ENCODE measurements at places on chromosomes 7 and 10. TPM values are rescaled to one million over a fixed set of nuclear protein-coding genes. Genes with fewer than 3 reads are reported as not detected.

The NME8 gene
- total RNA-seq, result not detected

The GALNT17 gene
- total RNA-seq, result not detected

The HOXA9 gene
- 0.30 TPM for total RNA-seq

The CXCL12 gene
- total RNA-seq, result not detected

The MEST gene
- total RNA-seq, result 2,085 TPM

The RAMP3 gene
- not detected for total RNA-seq

The SHOC2 gene
- total RNA-seq, result 29.0 TPM

The MTURN gene
- total RNA-seq, result 27.6 TPM

The SERPINE1 gene
- total RNA-seq, result 1.2 TPM

The WEE2 gene
- total RNA-seq, result not detected

The TMEM196 gene
- not detected for total RNA-seq

The CYP2E1 gene
- total RNA-seq, result 0.03 TPM

GRCh38 chr10:5564537-5565204, 39.9 kb downstream of the CALML3 start:
- DNase-seq, result no peak

DNA sequence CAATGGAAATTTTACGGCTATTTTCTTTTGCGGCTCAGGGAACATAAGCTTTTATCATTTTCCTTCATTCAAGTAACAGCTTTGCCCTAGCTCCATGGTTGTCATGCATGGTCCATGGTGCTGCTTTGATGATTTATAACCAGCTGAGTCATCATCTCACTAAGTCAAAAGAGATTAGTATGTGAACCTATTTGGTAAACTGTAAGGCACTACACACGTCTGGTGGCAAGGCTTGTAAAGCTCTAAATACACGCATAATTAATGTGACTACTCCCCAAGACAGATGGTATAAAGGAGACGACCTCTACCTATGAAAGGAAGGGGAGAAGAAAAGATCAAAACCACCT, 340.2 kb downstream of the KCNMA1 start:
- DNase-seq, result no peak

- no peak for DNase-seq
Observed at GRCh38 chr10:48900371-48900801, 39.3 kb downstream of the LRRC18 start.

GRCh38 chr7:49346195-49346899, 422.0 kb downstream of the CDC14C start:
- no peak for DNase-seq

GRCh38 chr10:21125471-21126228, 228.5 kb upstream of the NEBL start:
- DNase-seq, result peak; percentile 25

DNA sequence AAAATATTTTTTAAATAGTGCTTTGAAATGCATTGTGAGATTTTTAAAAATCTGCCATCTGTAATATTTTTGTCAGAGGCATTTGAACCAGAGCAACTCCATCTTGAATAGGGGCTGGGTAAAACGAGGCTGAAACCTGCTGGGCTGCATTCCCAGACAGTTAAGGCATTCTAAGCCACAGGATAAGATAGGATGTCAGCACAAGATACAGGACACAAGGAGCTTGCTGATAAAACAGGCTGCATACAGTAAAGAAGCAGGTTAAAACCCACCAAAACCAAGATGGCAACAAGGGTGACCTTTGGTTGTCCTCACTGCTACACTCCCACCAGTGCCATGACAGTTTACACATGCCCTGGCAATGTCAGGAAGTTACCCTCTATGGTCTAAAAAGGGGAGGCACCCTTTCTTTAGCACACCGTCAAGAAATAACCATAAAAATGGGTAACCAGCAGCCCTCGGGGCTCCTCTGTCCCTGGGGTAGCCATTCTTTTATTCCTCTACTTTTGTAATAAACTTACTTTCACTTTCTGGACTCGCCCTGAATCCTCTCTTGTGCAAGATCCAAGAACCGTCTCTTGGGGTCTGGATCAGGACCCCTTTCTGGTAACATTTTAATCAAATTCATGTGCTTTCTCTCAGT, 273.7 kb downstream of the SEMA3D start:
- DNase-seq, result no peak

DNA sequence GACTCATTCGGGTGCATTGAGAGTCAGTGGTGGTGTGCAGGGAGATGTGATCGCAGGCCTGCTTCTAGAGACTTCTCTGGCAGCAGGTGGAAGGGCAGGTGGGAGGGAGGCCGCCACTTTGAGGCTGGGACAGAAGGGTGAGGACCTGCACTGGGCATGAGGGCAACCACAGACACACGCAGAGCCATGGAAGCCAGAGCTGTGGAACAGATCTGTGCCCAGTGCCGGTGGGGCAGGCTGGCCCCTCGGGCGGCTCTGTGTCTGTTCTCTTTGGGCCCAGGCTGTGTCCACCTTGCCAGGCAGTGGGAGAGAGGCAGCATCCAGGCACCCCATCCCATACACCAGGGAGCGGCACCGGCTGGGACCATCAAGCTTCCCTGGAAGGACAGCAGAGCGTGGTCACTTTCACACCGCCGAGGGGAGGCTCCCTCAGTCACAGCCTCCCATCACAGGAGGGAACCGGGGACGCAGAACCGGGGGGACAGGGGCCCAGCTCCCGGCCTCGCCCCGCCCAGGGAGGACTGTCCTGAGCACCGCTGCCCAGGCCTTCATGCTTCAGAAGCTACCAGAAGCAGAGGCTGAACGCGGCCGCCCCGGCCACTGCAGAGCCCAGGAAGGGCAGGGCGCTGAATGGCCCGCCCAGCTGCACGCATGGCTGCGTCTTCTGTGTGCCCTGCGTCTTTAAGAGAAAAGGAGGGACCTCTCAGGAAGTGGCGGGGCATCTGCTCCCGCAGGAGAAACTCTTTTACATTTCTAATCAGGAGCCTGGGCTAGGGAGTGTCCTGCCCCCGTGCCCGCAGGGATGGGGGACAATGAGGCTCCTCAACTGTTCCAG, 32.1 kb downstream of the EN2 start:
- no peak for DNase-seq

DNA sequence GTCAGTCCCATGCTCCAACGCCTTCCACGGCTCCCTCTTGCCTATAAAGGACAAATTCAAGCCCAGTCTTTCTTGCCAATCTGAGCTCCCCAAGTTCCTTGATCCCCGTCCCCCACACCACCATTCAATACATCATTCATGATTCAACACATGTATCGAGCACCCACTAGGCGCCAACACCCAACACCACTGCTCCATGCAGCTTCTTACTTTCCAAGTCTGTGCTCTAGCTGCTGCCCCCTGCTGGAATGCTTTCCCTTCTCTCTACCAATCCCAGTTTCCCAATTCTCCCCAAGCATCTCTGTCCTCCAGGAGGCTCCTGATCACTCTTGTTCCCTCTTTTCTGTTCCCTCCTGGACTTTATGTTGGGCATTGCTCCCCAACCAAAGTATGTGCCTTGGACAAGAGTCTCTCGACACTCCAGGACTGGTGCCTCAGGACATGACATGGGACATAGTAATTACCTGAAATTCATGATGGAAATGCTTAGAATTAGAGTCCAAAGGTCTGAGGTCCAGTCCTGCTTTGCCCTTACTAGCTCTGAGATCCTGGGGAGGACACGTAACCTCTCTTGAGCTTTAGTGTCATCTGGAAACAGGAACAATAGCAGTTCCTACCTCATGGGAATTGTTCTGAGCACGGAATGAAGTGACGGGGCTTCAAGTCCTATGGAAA, 172.7 kb downstream of the NEURL1 start:
- peak; percentile 53 for DNase-seq

DNA sequence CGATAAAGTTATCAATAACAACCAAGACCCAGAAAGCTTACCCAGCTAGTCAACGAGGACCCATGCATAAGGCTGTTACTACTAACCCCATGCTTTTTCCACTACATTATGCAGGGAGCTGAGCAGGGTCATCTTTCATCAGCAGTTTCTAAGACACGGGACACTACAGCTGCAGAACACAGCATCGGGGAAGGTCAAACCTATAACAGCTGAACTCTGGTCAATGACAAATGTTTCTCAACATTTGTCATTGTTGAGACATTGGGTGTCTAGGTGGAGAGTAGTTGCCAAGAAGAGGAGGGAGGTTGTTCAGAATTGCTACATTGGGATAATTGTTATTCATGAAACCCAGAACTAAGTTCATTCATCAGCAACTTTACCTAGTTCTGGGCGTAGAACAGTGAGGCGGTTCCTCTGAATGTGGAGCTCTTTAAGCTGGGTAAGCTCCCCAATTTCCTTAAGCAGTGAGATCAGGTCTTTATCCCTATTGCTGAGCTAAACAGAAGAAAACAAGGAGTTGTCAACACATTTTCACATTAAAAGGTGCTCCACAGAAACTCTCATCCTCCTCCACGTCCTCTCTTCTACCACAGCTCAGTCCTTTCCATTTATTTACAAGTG, 105.6 kb downstream of the ZNF22 start:
- no peak for DNase-seq

DNA sequence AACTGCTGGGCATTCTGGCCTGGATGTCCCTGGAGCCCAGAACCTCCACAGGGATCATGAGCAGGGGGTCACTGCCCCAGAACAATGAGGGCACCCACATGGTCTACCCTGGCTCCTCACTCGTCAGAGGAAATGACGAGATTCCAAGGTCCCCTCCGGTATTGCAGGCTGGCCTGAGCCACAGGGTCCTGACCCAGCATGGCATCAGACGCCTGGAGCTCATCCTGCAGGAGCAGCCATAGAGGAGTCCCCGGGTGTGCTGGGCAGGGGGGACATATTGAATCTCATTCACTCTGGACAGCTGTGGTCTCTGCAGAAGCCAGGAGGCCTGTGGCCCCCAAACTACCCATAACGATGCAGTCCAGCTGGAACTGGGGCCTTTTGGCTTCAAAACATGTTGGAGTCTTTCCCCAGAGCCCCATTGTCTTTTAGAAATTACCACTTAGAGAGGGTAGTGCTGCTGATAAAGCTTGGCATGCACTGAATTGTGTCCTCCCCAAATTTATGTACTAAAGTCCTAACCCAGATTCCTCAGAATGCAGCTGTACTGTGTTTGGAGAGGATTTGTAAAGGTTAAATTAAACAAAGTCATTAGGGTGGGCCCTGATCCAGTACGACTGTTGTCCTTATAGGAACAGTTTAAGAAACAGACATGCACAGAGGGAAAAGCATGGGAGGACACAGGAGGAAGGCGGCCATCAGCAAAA, 27.7 kb downstream of the ANXA8 start:
- DNase-seq, result no peak

GRCh38 chr7:98788966-98789365, 80.8 kb downstream of the TMEM130 start:
- DNase-seq, result no peak

DNA sequence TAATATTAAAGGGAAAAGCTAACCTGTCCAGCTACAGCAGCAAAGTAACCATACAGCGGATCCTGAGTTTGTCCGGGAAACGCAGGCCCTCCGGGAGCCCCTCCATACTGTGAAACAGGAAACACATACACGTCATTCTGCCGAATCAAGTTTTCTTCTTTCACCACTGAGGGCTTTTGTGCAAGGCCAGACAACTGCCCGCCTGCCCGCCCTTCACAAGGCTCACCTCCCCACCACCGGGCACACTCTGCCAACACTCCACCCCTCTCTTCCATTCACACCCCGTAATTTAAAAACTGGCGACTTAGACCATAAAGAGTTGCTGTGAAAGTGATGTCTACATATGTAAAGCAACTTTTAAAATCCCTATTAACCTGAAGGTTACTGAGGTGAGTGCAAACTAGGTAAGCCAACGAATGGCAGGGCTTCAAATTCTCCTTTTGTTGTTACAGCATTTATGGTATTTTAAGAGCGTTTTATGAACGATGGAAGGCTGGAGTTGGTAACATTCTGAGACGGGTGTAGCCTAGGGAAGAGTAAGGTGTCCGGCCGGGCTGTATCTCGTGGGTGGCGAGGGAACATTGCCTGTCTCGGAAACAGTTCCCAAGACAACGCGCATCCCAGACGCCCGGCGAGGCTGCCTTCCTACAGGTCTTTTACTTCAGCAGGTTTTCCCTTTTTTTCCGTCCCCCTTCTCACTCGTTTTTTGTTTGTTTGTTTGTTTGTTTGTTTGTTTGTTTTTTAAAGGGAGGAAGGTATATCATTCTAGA, 817 bp downstream of the SRI start:
- DNase-seq, result peak; percentile 68

DNA sequence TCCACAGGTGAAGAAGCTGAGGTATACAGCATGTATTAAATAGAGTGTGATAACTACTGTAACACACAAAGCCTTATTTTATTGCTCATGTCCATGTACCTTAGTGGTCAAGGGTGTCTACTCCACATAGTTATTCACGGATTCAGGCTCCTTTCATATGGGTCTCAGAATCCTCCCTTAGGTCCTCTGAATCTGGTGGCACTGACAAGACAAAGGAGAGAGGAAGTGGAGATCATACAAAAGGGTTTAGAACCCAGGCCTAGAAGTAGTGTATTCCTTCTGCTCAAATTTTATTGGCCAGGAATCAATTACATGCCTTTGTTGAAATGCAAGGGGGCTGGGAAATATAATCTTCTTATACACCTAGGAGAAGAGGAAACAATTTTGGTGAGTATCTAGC, 164.6 kb downstream of the PTEN start:
- DNase-seq, result no peak

DNA sequence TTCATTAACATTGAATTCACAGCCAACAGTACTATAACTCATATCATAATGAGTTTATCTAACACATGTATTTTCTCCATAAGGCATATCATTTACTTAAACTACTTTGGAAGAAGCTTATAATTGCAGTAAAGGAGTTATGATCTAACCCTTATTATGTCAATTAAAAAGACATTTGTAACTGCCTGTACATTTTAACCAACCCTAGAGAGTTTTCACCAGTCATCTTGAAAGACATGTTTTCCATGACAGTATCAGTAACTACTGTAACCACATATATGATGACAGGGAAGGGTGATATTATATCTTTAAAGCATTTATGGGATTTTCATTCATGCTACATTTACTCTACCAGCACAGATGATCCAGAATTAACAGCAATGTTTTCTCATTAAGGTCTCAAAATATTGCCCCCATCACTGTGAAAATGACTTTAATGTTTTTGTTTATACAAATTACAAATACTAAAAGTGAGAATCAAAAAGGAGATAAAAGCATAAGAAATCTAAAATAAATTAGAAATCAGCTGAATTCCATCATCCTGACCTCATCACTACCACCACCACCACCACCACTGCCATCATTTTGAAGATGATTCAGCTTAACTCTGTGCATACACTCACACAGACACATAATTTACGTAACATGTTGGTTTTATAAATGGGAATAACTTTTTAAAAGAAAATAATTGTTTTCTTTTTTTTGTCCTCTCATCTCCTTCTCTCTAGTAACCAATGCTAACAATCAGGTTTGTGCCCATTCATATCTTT, 53.6 kb downstream of the MKLN1 start:
- no peak for DNase-seq

- DNase-seq, result no peak
Observed at GRCh38 chr7:26508481-26508880, 216.8 kb downstream of the SNX10 start.
